Stimulated activated CD4-positive, alpha-beta T cell treated with anti-CD3 and anti-CD28 coated beads, Interleukin-1b, Interleukin-23, amount 100 ng/mL, for 4 hours (primary cell): ENCODE measurements at places on chromosomes 3 and 15.

- DNase-seq = peak; percentile 51
Observed at GRCh38 chr15:34436956-34437442, 609 bp downstream of the GOLGA8A start.

- DNase-seq = no peak
Observed at GRCh38 chr3:59688636-59689035, 638.8 kb upstream of the CFAP20DC start.

- no peak for DNase-seq
Observed at GRCh38 chr3:1216856-1217255, 124.0 kb downstream of the CNTN6 start.

- DNase-seq = no peak
Observed at GRCh38 chr15:41899854-41900442, 6.1 kb upstream of the SPTBN5 start.

- DNase-seq = no peak
Observed at GRCh38 chr15:57922776-57923175, 142.7 kb downstream of the ALDH1A2 start.

DNA sequence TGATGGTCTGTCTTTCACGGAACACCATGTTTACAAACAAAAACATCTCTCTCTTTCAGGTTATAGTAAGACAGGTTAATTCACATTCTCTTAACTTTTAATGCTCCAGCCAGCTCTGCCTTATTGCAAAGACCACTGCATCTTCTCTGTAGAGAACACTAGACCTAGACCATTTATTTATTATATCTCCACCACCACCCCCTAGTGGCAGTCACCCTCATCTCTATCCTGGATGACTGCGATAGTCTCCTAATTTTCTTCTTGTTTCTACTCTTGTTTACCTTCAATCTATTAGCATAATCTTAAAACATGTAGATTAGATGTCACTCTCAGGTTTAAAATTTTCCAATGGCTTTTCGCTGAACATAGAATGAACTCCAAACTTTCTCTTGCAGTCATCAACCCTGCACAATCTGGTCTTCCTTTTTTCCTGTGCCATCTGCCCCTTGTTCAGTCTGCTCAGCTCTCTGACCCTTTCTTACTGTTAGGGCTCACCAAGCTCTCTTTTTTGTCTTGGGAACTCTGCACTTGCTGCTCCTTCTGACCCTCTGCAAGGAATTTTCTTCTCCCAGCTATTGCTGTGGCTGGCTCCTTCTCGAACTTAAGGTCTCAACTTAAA is 155.6 kb downstream of the SQOR start:
- DNase-seq = peak; percentile 1

DNA sequence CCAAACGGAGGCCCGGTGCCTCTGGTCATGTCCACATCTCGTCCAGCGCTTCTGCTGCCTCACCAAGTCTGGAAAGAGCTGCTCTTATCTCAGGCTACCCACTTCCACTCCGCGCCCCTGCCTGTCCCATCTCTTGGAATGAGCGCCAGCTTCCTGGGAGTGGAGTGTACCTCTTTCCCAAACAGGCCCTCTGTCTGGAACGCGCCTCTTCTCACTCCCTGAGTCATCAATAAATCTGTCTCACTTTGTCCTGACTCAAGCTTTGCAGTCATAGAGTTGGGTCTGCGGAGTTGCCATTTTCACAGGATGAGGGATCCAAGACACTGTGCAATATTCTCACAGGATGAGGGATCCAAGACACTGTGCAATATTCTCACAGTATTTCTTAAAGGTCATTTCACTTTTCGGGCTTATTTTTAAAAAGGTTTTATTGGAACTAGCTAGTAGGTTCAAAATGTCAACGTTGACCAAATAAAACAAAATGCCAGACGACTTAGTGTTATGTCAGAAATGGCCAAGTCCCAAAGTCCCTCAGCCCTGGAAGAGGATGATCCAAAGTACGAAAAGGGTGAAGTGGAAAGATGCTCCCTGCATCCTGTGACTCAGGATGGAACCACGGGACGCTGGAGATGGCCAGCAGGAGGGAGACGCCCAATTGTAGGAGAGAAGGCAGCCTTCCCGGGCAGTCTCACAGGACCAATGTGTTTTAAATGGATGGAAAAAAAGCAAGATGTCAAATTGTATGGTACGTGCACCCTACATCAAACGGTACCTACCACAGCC is 81.1 kb downstream of the CHSY1 start:
- no peak for DNase-seq

- DNase-seq = no peak
Observed at GRCh38 chr15:92095693-92096092, 242.2 kb downstream of the SLCO3A1 start.
